Cardiac atrium fibroblast (primary cell): ENCODE measurements at places on chromosomes 2 and 18. TPM values are rescaled to one million over a fixed set of nuclear protein-coding genes. Genes with fewer than 3 reads are reported as not detected.

The SCN1A gene
- total RNA-seq: not detected in 2 replicates

The GPC1 gene
- total RNA-seq: 213 and 270 TPM in 2 replicates

The COL4A4 gene
- total RNA-seq: 45.2 and 55.4 TPM in 2 replicates

The ARHGEF33 gene
- total RNA-seq: 0.18 and 0.32 TPM in 2 replicates

The OTOS gene
- not detected in 2 replicates for total RNA-seq

The KIF1A gene
- not detected in 2 replicates for total RNA-seq

The LCLAT1 gene
- 7.0 and 19.1 TPM in 2 replicates for total RNA-seq

The ELOA2 gene
- total RNA-seq: not detected in 2 replicates

The MAP3K19 gene
- not detected in 2 replicates for total RNA-seq

The PARD6G gene
- 1.1 and 2.1 TPM in 2 replicates for total RNA-seq

The HOXD4 gene
- not detected in 2 replicates for total RNA-seq

The BIN1 gene
- 38.7 and 39.7 TPM in 2 replicates for total RNA-seq

The RAX gene
- not detected in 2 replicates for total RNA-seq

The MTA3 gene
- total RNA-seq: 15.7 and 19.1 TPM in 2 replicates
